ENCODE measurements at places on chromosomes 4 and X.

GRCh38 chrX:36336751-36337150, 417.2 kb downstream of the CFAP47 start:
- DNase-seq = no peak

GRCh38 chrX:112651766-112652165, 28.0 kb downstream of the LHFPL1 start:
- DNase-seq = no peak

GRCh38 chrX:137482136-137482535, 83.8 kb upstream of the ZIC3 start:
- DNase-seq = no peak

GRCh38 chrX:136710325-136710951, 62.5 kb downstream of the CD40LG start:
- DNase-seq = no peak

GRCh38 chr4:126890994-126891393, 741.8 kb upstream of the INTU start:
- no peak for DNase-seq

DNA sequence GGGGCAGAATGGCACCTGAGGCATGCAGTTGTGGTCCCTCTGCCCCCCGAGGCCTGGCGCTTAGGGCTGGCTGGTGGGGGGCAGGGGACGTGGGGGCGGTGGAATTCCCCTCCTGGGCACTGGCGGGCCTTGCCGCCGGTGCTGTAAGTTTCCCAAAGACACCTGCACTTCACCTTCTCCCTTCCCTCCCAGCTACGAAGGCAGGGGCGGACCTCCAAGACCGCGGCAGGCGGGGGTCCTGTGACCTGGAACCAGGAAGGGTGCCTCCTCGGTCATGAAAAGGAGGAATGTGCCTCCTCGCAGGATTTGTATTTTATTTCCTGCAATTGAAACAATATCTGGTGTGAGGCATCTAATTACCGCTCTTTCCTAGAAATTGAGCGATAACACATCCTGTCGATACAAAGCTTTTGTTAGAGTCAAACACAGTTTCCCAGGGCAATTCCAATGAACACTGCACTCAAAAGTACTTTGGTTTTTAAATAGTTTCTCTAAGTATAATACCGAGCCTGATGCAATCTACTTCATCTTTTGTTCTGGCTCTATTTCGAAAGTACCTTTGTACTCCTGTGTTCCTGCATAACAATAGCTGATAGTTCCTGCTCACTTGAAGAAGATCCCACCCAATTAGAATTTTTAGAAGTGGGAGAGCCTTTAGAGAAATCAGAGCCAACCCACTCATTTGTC, 12.3 kb upstream of the ADRA2C start:
- DNase-seq = no peak

GRCh38 chr4:1487761-1488160, 81.5 kb upstream of the NKX1-1 start:
- no peak for DNase-seq

- no peak for DNase-seq
These were observed 174.5 kb downstream of the SMIM20 start for GRCh38 chr4:26088433-26088928.

DNA sequence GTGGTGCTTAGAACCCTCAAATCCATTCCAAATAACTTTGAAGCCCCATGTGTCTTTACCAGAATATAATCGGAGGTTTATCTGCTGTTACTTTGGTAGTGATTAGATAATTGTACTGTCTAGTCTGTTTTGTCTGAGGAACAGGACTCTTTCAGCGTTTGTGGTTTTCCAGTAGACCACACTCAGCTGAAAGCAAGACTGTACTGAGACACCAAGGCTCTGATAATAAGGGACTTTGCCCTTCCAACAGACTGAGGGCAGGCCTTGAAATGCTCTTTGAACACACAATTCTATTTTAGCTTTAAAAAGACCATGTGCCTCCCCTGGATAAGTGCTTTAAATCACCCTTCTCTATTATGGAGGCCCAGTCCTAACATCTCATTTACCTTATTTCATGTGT, 76.1 kb downstream of the KLHL8 start:
- no peak for DNase-seq

DNA sequence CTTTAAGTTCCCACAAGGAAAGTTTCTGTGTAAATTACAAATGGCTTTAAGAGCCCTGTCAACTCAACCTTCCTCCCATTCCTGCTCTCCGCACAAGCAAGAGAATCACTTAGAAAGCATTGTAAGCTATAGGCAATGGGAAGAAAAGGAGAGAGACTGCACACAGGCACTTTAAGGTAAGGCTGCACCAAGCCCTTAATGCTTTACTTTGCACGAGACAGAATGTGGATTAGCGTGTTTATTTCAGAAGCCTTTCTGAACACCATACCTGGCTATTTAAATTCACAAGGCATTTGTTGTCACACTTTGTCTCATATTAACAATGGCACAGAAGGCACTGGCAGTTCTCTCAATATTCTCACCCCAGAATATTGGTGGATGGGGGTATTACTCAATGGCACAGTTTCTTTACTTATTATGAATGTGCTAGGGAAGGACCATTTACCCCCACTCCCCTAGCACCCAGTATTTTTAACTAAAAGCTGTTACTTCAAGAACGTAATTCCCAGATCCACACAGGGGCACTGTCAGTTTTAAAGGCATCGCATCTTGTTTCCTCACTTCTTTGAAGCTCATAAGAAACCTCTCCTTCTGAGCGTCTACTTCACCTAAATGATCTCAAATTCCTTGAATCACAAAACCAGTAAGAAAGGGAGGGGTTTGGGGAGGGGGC, 150.0 kb downstream of the MAML3 start:
- DNase-seq = no peak

DNA sequence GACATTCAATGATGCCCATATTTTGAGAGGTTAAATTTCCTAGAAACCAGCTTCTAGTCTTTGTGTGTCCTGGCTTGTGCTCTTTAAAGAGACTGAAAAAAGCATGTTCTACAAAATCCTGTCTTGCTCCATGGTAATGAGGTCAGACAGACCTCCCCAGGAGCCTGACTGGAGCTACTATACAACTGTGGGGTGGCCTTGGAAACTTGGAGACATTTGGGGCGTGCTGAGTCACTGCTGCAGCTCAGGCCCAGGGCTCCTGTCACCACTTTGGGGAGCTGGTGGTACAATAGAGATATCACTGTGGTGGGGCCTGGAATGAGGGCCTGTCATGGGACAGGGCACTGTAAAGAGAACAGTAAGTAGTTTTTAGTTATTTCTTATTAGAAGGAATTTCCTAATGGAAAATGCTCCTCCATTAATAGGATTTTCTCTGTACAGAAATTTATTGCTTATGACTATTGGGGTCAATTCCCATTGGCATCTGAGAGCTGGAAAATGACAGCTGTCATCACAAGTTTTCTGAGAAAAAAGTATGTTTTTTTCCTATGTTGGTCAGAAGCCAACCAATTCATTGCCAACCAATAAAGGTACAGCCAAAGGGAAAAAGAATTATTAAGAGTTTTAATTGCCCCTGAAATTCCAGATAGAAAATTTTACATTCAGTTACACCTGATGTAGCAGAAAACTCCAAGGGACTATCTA, 207.4 kb upstream of the JADE1 start:
- no peak for DNase-seq

GRCh38 chr4:178306565-178306964, 864.3 kb upstream of the AGA start:
- no peak for DNase-seq

DNA sequence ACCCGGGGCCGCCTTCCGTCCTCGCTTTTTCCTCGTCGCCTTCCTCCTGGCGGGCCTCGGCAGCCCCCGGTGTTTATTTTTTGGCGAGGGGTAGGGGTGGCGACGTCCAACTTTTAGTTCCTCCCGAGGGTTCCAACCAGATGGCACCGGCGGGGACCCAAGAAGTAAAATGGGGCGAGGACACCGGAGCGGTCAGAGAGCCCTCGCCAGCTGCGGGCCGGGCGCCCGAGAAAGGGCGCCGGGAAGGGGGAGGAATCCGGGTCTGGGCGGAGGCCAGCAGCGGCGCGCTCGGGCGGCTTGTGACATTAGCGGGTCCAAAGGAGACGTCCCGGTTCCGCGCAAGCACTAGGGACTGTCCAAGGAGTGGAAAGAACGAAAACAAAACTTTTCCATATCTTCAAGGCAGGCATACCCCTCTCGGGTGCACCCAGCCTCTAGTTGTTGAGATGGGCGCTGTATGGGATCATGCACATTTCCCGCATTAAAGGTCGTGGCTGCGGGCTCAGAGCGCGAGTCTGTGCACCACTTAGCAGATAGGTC, 691 bp upstream of the USP46 start:
- DNase-seq = no peak

DNA sequence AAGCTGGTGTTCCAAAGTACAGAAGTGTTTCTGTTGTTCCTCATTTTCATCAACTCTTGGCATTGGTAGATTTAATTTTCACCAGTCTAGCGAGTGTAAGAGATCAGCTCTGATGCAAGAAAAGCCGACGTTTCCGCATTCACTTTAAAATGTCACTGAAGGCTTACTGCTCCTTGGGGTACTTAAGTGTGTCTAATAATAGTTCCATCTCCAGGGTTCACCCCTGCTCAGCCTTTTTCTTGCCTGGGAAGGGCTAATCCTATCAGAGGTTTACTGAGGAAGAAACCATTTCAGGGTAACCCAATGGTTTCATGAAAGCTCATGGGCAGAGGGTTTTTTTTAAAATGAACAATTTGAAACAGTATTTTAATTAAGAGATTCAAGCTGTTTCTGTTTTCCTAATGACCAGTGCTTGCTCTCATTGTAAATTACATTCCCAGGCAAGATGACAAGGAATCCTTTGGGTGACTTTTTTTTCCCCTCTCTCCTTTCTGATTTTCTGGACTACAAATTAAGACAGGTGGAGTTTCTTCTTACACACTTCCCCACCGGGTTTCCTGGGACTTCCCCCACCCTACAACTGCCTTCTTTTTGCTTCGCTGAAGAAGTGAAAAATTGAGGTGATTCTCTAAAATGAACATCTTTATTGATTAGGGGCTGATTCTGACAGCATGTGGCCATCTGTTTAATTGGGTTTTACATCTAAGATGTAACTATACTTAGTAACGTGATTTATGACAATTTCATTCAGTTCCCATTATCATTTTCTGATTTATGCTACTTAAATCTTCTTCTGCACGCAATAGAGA, 78.7 kb upstream of the CBLL2 start:
- DNase-seq = no peak

DNA sequence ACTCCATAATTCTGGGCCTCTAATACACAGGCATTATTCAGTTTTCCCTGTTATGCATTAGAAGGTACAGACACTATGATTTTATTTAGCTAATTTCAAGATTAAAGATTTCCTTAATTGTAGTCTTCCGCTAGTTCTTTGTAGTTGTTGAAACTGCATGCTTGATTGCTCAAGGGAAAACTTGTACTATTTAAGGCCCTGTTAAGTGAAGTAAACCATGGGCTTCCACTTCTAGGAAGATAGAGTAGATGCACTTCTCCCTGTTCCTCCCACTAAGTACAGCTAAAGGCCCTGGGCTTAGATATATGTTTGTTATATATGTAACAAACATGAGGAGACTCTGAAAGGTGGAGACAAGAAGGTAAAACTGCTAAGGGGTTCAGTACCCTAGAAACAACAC, 215.8 kb upstream of the LEF1 start:
- no peak for DNase-seq

DNA sequence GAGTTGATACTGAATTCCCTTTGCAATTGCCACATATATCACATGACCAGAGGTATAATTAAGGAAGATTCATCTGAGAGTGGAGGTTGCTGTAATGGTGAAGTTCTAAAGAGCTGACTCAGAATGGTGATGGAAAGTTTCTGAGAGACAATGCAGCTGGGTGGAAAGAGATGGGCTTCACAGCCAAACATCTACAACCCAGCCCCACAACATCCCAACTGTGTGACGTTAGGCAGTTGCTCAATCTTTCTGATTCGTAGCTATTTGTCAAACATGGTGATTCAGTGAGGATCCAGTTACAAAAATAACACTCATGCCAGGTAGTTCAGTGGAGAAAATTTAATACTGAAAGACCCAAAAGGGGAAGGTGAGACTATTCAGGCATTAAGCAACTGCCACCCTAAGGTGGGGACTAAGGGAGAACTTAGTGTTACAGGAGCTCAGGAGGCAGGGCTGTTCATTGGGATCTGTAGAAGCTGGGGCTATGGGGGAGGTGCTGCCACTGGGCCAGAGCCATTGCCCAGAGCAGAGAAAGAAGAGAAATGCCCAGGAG, 6.9 kb upstream of the AFF1 start:
- DNase-seq = no peak

GRCh38 chrX:109709129-109709631, 23.9 kb downstream of the ACSL4 start:
- DNase-seq = no peak

DNA sequence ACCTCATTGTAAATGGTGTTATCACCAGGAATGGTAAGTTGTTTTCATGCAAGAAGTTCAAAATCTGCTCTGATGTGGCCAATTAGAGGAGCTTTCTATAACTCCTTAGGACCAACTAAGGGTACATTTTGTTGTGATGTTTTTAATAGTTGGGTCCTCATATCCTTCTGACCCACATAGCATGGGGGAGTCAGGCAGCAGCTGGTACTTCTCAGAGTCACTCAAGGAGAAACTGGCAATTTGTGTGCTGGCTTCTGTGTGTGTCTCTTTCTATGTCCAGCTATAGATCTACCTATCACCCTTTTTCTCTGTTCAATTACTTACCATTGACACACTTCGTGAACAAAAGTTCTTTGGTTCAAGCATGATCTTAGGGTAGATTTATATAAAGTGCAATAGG, 194.3 kb upstream of the TENM3 start:
- DNase-seq = no peak

DNA sequence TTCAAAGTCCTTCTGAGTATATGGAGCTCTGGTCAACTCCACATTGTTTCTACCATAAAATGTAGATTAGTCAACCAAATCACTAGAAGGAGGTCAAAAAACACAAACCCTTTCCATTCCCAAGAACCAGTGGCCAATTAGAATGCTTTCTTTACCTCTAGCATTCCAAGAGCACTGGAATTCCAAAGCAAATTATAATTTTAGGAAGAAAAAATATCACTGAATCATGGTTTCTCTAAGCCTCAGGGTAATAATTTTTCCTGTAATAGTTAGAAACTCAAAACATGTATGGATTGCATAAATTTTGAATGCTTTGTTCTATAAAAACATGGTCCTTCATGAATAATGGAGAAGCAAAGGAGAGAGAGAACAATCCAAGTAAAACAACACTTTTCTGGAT, 39.5 kb downstream of the LEF1 start:
- no peak for DNase-seq

DNA sequence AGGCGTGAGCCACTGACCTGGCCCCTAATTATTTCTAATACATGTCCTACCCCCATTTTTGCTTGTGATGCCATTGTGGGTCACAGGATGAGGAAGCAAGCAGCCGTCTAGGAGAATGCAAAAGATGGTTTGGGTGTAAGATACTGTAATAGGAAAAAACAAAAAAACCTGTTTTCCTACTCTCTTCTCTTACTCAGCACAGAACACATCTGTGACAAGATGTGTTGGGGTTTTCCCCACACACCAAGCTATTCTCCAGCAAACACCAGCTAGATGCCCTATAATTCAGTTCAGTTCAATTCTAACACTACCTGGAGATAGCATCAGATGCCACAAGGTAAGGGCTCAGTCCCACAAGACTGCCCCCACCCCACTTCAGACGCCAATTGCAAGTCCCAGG, 15.3 kb upstream of the HPRT1 start:
- no peak for DNase-seq
